ENCODE measurements at places on chromosomes 12 and 14. TPM values are rescaled to one million over a fixed set of nuclear protein-coding genes. Genes with fewer than 3 reads are reported as not detected.

Gene ZBTB42
- total RNA-seq: 1.6 TPM

Gene PIWIL1
- not detected for total RNA-seq

Gene DBX2
- total RNA-seq: not detected

Gene SLC22A17
- 4.8 TPM for total RNA-seq

Gene CCDC175
- not detected for total RNA-seq

Gene FAM181A
- not detected for total RNA-seq

Gene PRH2
- not detected for total RNA-seq

Gene KRT80
- not detected for total RNA-seq

Gene LTB4R
- total RNA-seq: 11.4 TPM

Gene RNU6-7
- total RNA-seq: not detected

Gene TAS2R20
- total RNA-seq: 0.54 TPM

Gene KRT78
- not detected for total RNA-seq

Gene USP44
- 7.6 TPM for total RNA-seq
